ENCODE measurements at places on chromosomes 11 and 22.
A peak's percentile ranks its signal among the peaks of the same experiment; 100 is the strongest.

DNA sequence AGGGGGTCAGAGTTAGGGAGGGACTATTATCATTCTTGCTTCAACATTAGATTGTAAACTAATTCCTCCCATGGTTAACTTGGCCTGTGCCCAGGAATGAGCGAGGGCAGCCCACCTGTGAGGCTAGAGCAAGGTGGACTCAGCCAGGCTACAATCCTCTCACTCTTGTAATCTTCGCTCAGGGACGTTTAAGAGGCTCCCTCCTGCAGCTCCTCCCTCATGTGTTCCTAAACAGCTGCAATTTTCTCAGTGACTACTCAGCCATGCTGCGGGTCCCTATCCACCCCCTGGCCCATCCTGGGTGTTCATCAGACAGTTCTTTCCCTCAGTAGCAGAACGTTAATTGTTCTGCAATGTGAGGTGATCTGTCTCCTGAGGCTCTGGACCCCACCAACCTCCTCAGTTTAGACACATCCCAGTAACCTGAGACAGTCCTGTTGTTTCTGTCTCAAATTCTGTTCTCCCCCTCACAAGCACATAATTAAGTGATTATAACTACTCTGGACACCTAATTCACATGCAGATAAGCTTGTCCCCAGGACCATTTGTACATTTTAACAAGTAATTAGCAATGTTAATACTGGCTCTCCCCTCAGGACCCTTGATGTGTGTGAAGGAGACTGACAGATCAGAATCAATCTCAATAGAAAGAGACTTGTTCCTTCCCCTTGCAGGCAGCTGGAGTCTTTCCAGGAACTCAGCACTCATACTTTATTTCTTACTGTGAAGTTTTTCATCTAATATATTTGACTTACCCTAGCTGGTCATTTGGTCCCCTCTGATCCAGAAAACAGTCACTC is 337.2 kb upstream of the B3GAT1 start:
- DNase-seq, result no peak

DNA sequence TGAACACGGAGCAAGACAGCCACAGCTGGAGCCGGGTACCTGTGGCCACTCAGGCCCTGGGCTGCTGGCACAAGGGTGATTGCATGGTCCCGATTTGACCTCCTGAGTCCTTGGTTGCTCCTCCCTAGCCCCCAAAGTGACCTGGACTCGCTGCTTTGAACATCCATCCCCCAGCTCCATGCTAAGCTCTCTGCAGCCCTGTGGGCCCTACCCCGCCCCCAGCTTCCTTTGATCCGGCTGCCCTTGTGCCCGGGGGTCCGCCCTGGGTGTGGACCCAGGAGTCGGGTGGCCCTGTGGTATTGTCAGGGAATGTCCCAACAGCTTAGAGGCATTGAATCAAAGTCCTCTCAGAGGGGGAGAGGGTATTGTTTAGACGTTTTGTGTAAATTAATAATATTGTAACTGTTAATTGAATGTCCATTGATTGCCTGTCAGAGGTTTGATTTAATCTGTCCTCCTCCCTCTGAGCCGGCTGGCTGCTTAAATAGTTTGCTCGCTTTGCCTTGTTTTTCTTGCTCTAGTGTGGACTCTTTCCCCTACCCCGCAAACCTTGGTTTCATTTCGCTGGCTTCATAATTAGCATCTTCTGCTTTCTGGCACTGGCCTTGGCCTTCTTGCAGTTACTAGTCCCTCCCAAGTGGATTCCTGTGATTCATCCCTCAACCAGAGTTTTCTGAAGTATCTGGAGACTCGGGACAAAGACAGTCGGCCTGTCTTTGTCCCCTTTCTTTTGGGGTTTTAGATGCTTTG is 20.7 kb downstream of the GRIK4 start:
- DNase-seq, result no peak

DNA sequence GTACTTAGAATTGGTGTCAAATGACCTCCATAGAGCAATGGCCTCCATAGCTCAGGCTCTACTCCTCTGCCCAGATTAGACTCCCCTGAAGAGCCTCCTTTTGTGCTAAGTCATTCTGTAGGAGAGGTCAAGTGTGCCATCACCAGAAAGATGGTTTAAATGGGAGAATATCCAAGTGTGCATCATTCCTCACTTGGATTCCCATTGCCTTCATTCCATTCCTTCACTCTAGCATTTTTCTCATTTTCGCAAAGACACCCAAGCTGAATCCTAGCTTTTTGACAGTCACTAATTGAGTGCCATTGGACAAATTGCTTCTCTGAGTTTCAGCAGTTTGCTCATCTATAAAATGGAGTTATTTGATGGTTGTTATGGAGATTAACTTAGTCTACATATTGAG is 16.9 kb downstream of the CLMP start:
- DNase-seq, result no peak

DNA sequence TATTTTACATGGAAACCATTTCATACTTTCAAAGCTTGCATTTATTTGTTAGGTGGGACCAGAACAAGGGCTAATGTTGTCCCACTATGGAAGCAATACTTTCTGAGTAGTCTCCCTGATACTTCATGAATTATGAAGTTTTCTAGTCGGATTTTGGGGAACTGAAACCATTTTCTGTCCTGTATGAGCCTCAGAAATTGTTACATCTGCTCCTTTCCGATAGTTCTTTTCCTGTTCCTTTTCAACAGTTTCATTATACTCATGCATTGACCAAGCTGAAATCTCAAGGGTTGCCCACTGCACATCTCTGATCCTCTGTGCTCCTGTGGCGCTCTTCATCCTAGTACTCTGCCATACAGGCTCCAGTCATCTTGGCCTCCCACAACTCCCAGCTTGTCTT is 31.5 kb upstream of the GLYATL1 start:
- DNase-seq, result no peak

DNA sequence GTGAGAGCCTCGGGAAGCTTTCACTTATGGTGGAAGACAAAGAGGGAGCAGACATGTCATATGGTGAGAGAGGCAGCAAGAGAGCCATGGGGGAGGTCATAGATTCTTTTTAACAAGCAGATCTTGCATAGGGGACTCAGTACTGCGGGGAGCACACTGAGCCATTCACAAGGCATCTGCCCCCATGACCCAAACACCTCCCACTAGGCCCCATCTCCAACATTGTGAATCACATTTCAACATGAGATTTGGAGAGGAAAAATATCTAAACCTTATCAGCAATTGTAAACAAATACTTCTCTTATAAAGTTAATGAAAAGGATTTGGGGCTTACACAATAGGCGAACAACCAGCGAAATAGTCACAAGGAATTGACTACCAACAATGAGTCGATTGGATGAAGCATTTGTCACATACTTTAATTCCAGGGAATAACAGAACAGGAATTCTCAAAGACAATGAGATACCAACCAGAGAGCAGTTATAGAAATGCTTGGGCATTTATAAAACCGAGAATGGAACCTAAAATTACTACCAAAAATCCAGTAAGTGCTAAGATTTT is 7.3 kb downstream of the DDI1 start:
- DNase-seq, result no peak

DNA sequence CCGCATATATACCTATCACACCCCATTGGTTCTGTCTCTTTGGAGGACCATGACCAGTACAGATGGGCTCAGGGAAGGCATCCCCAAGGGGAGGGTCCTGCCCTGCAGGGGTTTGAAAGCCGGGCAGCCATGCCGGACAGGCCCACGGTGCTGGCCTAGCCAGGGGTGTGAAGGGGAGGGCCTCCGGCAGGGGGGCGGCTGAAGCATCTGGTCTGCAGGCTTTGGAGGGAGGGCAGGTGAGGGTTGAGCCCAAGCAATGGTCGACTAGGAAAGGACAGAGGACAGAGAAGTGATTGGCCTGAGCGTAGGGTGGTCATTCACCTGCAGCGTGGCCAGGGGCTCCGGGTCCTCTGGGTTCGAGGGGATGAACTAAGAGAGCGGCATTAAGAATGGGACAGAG is 11.2 kb upstream of the CTSD start:
- no peak for DNase-seq

DNA sequence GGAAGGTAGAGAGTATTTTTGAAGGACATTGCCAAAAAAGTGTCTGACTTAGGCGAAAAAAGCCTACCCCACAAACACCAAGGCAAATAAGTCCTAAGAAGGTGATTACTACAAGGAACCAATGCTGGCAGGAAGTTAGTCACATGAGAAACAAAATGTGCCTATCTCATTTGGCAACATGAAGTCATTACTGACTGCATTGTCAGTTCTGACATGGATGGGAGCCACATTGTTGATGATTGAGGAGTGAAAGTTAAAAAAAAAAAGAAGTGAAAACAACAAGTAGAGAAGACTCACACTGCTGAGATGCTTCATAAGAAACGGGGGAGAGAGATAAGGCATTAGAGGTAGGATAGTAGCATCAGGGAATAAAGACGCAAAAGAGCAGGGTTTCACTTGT is 141.5 kb upstream of the FAT3 start:
- DNase-seq, result peak; percentile 22

GRCh38 chr11:118740892-118741291 is 50.1 kb downstream of the DDX6 start:
- no peak for DNase-seq

- DNase-seq, result peak; percentile 49
Measured at GRCh38 chr11:12102588-12103410, 7.6 kb upstream of the MICAL2 start.

- peak; percentile 85 for DNase-seq
Measured at GRCh38 chr11:17263769-17264168, 12.8 kb upstream of the NUCB2 start.

DNA sequence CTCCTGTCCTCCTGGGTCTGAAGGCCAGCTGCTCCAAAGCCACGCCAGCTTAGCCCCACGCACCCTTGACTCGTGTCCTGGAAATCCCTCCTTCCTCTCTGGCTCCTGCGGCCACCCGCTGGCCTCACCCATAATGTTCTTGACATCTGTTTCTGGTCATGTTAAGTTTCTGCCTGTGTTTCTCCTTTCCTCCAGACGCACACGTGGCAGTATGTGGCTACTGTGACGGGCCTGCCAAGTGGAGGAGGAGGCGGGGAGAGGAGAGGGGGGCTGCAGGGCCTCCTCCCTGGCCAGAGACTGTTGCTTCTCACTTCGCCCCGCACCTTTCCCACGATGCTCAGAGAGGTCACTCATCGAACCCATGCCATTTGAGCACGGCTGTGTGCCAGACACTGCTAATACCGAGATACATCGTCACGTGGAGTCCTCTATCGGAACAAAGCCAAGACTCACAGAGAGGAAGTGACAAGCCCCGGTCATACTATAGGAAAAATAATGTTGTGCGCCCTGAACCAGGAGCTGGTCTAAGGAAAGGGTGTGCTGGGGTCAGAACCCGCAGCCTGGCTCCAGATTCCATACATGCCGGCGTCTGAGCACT is 11.5 kb downstream of the C1QTNF6 start:
- DNase-seq, result no peak

DNA sequence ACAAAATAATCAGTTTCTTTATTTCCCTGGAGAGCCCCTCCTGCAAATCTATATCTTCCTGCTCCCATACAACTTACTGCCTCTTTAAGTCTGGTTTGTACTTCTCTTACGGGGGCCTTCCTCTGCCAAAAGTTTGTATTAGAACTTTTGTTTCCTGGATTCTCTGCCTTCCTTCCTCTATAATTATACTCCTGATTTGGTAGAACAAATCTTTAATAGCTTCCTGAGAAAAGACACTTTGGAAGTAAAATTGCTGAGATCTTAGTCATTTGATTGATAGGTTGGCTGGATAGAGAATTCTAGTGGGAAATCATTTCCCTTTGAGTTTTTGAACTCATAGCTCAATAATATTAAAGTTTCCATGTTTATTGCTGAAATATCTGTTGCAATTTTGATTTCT is 499.2 kb downstream of the RAB38 start:
- DNase-seq, result no peak

Data from bronchial epithelial cell (primary cell).